ENCODE measurements at places on chromosomes 3 and 15.

GRCh38 chr3:39276746-39277145, 3.1 kb downstream of the CX3CR1 start:
- no peak for DNase-seq

- no peak for DNase-seq
Observed at GRCh38 chr15:58547628-58548307, 116.0 kb downstream of the LIPC start.

DNA sequence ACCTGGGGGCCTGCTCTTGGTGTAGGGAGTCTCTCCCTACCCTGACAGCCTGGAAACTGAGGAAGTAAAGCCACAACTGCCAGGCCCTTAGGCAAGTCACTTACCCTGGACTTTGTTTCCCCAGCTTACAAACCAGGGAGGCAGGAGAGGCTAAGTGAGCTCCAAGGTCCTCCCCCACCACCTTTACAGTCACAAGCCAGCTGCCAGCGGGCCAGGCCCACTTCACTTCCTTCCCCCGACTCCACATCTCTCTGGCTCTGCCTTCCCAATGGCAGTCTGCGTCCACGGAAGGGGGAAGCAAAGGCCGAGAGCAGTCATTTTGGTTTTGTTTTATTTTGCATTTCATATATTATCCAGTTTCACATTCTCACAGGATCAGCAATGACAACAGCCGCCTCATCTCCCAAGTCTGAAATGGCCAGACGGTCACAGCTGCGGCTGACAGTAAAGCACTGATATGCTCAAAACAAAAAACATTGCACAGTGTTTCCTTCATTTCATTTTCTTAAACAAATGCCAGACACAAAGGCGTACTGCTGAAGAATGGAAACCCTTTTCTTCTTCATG, 35.7 kb downstream of the RBPMS2 start:
- DNase-seq: no peak

GRCh38 chr15:60374628-60375081, 23.1 kb downstream of the ANXA2 start:
- DNase-seq: no peak

DNA sequence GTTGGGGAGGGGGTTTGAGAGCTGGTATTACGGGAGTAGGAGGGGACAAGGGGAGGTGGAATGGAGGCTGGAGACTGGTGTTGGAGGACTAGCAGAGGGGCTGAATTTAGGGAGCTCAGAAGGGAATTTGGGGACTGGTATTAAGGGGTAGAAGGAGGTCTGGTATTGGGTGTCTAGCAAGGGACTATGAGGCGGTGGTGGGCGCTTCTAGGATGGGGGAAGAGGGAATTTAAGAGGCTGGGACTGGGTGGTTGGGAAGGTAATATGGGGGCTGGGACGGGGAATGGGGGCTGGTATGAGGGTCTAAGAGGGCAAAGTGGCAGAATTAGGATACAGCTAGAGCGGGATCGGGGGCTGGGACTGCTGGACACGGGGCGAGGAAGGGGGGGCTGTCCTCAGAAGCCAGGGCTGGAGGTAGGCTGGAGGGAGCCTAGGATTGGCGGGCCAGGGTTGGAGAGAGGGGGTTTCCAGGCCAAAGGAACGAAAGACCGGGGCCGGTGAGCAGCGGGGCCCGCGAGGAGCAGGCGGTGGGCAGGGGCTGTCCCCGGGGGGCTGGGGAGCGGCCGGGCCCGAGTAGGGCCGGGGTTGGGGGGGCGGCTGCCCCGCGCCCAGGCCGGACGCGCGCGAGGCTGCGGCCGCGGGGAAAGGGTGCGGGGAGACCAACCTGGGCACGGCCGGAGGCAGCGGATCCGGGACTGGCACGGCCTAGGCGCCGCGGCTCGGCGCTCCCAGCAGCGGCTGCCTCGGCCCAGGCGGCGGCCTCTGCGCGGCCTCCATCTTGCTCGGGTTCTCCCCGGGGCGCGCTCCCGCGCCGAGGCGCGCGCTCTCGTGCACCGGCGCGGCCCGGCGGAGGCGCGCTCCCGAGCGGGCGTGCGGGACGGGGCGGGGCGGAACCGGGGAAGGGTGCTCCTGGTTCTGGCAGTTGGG, at the start of gene LHFPL4:
TSS of gene LHFPL4 (minus strand) at position 802 of the 927 bp plus-strand sequence. CDS start 1,143 bp downstream, outside the sequence.
- DNase-seq: no peak

- no peak for DNase-seq
Observed at GRCh38 chr3:197541756-197542539, 13.8 kb downstream of the BDH1 start.

- DNase-seq: no peak
Observed at GRCh38 chr15:58410353-58410752, 21.4 kb upstream of the LIPC start.

DNA sequence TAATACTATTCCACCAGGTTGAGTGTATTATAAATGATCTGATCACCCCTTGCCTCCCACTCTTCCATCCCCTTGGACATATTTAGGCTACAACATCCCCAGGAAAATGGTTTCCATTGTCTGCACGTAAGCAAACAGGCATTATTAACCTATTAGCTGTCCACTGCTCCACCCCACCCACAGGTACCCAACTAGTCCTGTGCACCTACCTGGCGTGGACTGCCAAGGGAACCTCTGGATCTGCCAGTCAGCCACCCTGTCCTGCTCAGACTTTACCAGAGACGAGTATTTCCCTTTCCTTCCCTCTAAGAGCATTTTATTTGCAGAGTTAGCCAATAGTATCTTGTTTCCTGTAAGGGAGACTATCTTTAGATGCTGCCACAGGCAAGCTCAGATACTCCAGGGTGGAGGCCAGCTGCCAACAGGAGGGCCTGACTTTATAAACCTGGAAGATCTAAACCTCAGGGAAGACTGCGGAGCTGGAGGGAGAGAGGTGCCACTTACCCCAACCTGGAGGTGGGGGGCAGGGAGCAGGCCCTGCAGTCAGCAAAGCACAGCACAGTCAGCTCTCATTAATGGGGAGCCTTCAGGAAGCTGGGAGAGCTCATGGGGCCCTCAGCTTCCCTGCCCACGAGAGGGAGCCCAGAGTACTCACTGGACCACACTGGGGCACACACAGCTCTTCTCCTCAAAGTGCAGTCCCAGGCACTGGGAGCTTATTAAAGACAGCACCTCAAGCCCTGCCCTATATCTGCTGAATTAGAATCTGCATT, at the start of gene CX3CR1:
TSS of gene CX3CR1 (minus strand) at position 292 of the 773 bp plus-strand sequence. CDS start 13,527 bp downstream, outside the sequence.
- no peak for DNase-seq

GRCh38 chr15:66071921-66072295, 181.6 kb downstream of the MEGF11 start:
- no peak for DNase-seq

- no peak for DNase-seq
Observed at GRCh38 chr3:9121366-9122001, 128.0 kb downstream of the SRGAP3 start.

GRCh38 chr3:161289174-161289573, 68.1 kb downstream of the NMD3 start:
- DNase-seq: no peak

- no peak for DNase-seq
Observed at GRCh38 chr3:188497021-188497420, 343.1 kb downstream of the LPP start.

DNA sequence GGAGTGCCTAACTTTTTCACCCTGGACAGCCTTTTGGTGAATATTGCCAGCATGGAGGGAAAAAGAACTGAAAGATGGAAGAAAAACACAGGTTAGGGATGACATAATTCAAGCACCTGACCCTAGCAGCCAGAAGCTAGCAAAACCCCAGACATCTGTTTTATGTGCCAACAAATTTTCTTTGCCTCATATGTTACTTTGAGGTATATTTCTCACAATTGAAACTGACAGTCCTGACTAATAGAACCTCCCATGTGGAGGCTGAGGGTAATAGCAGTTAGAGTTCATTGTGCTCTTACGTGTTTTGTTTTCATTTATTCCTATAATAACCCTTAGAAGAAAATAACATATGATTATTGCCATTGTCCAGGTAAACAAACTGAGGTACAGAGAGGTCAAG, 71.5 kb upstream of the SLC25A26 start:
- no peak for DNase-seq

DNA sequence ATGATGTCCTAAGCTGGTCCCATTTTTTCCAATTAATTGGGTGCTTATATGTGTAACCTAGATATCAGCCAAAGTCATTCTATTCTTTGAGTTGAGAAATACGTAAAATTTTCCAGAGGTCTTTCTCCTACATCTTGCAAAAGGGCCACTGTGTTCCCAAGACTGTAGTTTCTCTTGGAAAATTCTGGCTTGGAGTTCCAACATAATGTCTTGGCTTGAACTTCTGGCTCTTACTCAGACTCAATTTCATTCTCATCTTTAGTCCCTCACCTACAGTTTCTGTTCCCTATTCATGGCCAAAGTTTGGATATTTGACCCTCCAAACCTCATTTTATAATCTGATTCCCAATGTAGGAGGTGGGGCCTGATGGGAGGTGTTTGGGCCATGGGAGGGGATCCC, 201.4 kb upstream of the ARHGEF26 start:
- DNase-seq: no peak

GRCh38 chr3:149224736-149225594, 3.3 kb upstream of the CP start:
- DNase-seq: no peak

DNA sequence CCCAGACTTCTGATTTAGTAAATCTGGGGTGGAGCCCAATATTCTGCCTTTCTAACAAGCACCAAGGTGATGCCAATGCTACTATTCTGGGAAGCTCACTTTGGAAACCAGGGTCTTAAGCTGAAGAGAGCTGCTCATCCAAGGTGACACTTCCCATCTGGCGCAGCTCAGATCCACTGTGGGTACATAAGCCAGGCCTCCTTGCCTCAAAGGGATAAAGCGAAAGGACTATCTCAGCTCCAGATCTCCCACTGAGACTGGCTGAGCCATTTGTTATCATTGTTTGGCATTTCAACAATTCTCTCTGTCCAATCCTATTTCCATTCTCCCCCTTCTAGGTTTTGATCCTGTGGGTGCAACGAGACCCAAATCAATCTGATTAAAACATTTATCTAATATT, 323.8 kb downstream of the GBE1 start:
- no peak for DNase-seq

GRCh38 chr15:79922512-79923078, 25.8 kb upstream of the MTHFS start:
- no peak for DNase-seq

DNA sequence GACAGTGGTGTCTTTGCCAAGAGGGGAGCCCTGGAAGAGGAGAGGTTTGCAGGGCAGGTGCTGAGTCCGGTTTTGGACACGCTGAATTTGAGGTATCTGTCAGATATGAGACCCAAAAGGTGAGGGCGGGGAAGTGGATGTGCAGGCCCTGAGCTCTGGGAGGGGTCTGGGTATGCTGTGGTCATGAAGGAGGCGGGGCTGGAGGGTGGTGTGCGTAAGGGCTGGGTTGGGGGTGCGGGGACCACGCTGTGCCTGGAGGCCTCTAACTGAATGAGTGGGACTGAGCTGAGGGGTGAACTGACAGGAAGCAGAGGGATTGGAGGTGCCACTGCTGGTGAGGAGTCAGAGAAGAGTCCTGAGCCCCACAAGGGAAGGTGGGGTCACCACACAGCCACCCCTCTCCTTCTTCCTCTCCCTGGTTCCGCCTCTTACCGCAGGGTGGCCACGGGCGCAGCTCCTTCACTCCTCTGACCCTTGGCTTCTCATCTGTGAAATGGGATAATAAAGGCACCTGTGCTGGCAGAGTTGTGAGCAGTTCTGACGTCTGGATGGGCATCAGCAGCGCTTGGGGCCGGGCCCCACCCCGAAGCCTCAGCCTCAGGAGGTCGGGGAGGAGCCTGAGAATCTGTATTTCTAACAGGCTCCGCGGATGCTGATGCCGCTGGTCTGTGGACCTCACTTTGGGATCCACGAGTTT, 28.8 kb downstream of the PSTPIP1 start:
- DNase-seq: no peak

- DNase-seq: no peak
Observed at GRCh38 chr3:45555086-45555591, 39.4 kb upstream of the LIMD1 start.

GRCh38 chr3:9080163-9080562, 116.9 kb upstream of the RAD18 start:
- DNase-seq: no peak

GRCh38 chr3:171824824-171825221, 14.5 kb upstream of the PLD1 start:
- no peak for DNase-seq

DNA sequence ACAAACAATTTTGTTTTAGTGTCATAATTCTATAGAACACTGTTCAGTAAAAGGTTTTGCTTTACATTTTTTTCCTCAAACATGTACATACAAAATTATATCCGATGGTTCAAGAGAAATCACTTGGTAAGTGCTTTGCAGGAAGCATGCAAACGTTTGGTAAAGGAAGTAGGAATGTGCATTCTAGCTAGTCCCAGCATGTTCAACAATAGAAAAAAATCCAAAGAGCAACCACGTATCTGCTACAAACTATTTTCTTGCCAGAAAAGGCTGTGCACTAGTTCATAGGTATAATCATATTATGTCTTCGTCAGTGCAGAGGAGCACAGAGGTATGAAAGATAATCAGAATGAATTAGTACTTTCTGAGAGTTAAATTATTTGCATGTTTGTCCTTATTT, 58.0 kb downstream of the GPR160 start:
- DNase-seq: no peak

DNA sequence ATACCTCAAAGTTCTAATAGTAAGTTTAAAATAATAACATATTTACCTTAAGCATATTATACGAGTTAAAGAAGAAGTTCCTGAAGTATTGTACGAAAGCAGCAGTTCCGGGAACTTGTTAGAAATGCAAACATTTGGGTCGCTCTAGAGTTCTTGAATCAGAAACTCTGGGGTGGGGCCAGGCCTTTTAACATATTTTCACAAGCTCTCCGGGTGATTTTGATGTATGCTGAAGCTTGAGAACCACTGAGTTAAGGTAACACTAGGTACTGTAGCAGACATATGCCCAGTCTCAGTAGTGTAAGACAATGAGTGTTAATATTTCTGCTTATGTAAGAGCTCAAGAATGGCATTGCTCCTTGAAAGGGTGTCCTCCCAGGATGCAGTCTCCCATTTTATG, 461.1 kb downstream of the C3orf38 start:
- DNase-seq: no peak

GRCh38 chr15:85725019-85725418, 69.7 kb downstream of the KLHL25 start:
- no peak for DNase-seq

GRCh38 chr3:125010393-125010792, 45.4 kb downstream of the HEG1 start:
- no peak for DNase-seq

- no peak for DNase-seq
Observed at GRCh38 chr3:156443079-156443478, 111.8 kb downstream of the SSR3 start.

- no peak for DNase-seq
Observed at GRCh38 chr15:81660976-81661375, 287.0 kb upstream of the TMC3 start.

Measured in activated CD4-positive, alpha-beta T cell treated with anti-CD3 and anti-CD28 coated beads for 24 hours (primary cell).